ENCODE measurements at places on chromosomes 16 and 17.

DNA sequence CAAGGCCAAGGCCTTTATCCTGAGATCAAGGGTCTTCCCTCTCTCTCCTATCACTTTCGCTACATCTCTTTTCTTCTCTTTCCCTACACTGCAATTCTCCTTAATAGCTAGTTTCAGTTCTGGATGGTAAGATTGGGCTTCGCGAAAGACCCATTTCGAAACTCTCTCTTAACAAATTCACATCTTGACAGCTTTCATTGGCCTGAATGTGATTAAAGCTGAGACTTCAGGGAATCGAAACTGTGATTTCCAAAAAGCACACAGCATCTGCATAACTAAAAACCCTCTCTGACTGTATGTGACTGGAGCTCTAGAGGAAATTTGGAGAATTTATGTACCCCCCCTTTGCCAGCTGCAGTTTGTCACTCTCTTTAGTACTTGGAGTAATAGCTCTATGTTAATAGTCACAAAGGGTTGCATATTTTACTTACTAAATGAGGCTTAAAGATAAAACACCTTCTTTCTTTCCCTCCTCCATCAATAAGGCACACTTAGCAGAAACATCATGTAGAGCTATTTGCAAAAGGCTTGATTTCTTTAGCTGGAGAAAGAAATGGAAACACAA is 105.3 kb upstream of the FAM20A start:
- DNase-seq, result no peak

GRCh38 chr17:62745806-62746205 is 62.3 kb downstream of the MARCHF10 start:
- DNase-seq, result no peak

- DNase-seq, result no peak
Measured at GRCh38 chr17:77203436-77203835, 62.7 kb downstream of the SEC14L1 start.

- peak; percentile 39 for DNase-seq
Measured at GRCh38 chr17:39197380-39198185, at the start of gene CACNB1. TSS of gene CACNB1 (minus strand) at chr17:39197669. CDS start at chr17:39197495, 174 bp downstream.

DNA sequence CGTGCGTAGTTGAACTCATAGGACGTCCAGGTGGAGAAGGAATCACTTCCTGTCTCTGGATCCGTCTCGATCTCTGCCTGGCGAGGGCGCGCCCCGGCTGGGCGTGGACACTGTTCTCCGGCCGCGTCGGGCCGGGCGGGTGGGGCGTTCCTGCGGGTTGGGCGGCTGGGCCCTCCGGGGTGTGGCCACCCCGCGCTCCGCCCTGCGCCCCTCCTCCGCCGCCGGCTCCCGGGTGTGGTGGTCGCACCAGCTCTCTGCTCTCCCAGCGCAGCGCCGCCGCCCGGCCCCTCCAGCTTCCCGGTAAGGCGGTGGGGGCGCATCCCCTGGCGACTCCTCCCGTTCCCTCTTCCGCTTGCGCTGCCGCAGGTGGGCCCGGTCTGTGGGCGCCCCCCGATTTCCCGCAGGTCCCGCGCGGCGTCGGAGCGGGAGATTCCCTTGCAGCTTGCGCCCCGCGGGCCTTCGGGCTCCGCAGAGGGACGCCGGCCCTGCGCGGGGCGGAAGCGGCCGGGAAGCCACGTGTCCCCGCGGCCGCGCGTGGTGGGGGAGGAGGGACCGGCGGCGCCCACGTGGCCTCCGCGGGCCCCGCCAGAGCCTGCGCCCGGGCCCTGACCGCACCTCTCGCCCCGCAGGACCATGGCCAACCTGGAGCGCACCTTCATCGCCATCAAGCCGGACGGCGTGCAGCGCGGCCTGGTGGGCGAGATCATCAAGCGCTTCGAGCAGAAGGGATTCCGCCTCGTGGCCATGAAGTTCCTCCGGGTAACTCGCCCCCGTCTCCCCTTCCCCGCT is at the start of gene NME2:
NME2 (plus strand) TSS at position 214 of the 789 bp plus-strand sequence; CDS start at position 634, 420 bp downstream.
- DNase-seq, result peak; percentile 76

DNA sequence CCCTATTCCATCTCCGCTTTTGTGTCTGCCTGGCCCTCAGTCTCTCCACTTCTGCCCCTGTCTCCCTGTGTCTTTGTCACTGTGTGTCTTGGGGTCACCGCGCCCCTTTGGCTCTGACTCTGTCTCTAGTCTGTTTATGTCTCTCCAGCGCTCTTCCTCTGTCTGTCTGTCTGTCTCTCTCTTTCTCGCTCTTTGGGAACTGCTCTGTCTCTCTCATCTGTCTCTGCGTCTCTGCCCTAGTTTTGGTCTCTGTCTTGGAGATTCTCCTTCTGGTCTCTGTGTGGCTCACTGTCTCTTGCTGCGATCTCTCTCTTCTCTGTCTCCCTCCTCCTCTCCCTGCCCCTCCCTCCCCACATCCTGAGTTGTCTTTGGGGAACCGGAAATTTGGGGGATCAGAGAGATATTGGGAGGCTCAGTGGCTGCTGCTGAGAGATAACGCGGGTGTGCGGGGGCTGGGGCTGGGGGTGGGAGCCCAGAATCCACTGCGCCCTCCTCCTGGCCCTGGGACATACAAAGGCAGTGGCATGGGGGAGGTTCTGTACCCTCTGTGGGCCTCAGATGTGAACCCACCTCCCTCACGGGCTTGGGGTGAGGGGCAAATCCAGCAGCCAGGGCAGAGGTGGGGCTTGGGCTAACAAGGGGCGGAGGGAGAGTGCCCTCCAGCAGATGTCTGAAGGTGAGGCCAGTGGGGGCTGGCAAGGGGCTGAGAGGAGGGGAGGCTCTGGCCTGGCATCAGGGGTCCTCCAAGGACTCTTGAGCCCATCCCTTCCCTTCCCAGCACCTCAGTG is 24.4 kb downstream of the LAT start:
- no peak for DNase-seq
